ENCODE measurements at places on chromosomes 3 and 15. TPM values are rescaled to one million over a fixed set of nuclear protein-coding genes. Genes with fewer than 3 reads are reported as not detected.
A peak's percentile ranks its signal among the peaks of the same experiment; 100 is the strongest.

Gene ADCY5
- not detected for total RNA-seq

Gene RASGRP1
- 29.3 TPM for total RNA-seq

GRCh38 chr15:33113666-33114373 lies 80.7 kb downstream of the FMN1 start:
- no peaks in the 10 kb centered on the region for H3K27me3 ChIP-seq
- DNase-seq, result no peak
- no peak overlapping the region for H3K27ac ChIP-seq

DNA sequence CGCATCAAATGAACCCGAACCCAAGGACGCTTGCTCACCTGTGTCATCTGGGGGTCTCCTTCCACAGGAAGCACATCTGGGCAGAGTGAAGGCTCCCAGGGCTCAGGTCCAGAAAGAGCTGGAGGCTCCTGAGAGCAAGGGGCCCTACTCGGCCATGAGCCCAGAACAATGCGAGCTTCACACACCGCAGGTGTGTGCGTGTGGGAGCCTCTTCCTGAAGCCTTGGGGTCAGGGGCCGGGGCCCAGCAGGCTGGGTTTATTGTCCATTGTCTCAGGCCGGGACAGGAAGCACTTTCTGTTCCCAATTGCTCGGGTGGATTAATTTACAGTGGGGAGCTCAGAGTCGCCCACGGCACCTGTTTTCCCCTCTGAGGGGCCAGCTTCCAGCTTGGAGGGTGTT lies 74.8 kb downstream of the RPN1 start:
- no peak for DNase-seq
- H3K4me3 ChIP-seq, result no peak overlapping the region
- peaks cover 6% of the 10 kb centered on the region for H3K4me1 ChIP-seq
- H3K27ac ChIP-seq, result no peak overlapping the region
- no peaks in the 10 kb centered on the region for H3K27me3 ChIP-seq

- no peak overlapping the region for H3K27ac ChIP-seq
- H3K27me3 ChIP-seq, result no peaks in the 10 kb centered on the region
These were observed 59.5 kb upstream of the TRPC1 start for GRCh38 chr3:142664311-142664710.

Gene GOLGA8T
- total RNA-seq, result not detected

Gene NEK10
- 0.15 TPM for total RNA-seq

DNA sequence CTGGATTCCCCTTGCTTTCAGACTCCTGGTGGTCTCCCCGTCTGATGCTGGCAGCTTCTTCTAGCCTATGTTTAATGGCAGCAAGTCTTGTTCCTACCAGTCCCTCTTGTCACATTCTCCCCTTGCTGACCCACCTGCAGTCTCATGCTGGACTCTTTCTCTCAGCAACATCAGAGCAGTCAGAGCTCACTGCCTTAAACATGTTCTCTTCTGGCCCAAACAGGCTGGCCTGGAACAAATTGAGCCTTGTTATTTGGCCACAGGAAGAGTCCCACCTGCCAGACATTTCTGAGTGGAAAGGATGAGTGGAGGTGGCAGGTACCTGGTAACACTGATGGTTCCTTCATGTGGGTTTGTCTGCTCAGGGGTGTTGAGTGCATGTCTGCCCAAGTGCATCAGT lies 59.2 kb upstream of the APEH start:
- H3K4me3 ChIP-seq, result no peak overlapping the region
- no peak overlapping the region for H3K27ac ChIP-seq
- H3K27me3 ChIP-seq, result 0 out of 2 replicates have a peak, but pooled peaks cover 3% of the 10 kb centered on the region

- H3K4me1 ChIP-seq, result no peaks in the 10 kb centered on the region
- no peak for DNase-seq
- H3K27ac ChIP-seq, result no peak overlapping the region
- no peak overlapping the region for H3K4me3 ChIP-seq
- no peaks in the 10 kb centered on the region for H3K36me3 ChIP-seq
- H3K27me3 ChIP-seq, result peaks cover 6% of the 10 kb centered on the region
These were observed 44.6 kb upstream of the BCL6 start for GRCh38 chr3:187789872-187790271.

Gene SOX14
- total RNA-seq, result not detected

GRCh38 chr3:27905625-27906024 lies 183.5 kb upstream of the EOMES start:
- no peaks in the 10 kb centered on the region for H3K4me1 ChIP-seq
- H3K27ac ChIP-seq, result no peak overlapping the region
- H3K27me3 ChIP-seq, result no peaks in the 10 kb centered on the region
- no peak for DNase-seq
- H3K36me3 ChIP-seq, result no peaks in the 10 kb centered on the region

Gene HIGD2B
- 0.24 TPM for total RNA-seq

Gene TMED3
- total RNA-seq, result 53.2 TPM

Gene CTXND1
- not detected for total RNA-seq

DNA sequence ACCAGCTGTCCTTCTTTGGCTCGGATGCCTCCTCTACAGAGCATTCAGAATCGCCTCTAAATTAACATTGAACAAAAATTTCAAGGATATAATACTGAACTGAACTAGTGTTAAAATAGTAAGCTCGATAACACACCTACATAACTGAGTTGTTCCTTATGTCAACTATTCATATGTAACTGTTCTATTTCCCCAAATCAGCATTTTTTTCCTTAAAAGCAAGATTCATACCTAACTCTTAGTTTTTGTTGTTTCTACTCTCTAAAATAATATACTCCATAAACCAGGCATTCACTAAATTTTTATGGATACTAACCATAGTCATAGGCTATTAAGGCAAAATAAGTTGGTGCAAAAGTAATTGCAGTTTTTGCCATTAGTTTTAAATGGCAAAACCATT lies 32.7 kb upstream of the OSTN start:
- H3K4me3 ChIP-seq, result no peak overlapping the region
- H3K27me3 ChIP-seq, result no peaks in the 10 kb centered on the region
- no peak overlapping the region for H3K27ac ChIP-seq

DNA sequence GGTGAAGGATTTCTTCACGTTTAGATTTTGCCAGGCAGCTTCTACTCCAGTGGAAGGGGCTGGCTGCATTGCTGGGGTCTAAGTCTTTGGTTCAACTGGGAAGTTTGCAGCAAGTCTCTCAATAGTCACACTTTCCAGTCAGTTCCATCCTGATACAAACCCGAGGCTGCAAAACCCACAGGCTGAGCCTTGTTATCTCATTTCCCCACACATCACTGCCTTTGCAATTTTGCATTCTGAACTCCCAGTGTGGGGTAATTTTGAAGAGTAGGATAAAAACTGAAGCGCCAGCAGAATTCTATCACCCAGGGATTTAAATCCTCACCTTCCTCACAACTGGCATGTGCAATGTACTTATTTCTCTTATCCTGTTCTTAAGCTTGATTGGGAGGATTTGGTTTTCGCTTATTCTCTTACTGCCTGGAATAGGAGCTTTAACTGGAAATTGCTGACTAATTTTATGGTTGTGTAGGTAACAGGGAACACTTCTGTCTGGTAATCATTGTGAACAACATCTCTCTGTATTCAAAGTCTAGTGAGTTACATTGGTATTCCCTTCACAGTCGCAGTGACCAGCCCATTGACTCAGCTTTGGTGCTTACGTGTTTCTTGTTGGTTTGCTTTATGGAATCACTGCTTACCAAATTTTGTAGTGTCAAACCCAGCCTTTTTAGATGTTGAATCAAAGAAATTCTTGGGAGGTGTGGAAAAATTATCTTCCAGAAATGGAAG lies 142.0 kb upstream of the TOPAZ1 start:
- DNase-seq, result no peak
- peaks cover 9% of the 10 kb centered on the region for H3K4me1 ChIP-seq
- H3K36me3 ChIP-seq, result no peaks in the 10 kb centered on the region
- no peak overlapping the region for H3K27ac ChIP-seq
- H3K27me3 ChIP-seq, result no peaks in the 10 kb centered on the region

Gene SEMA3F
- 0.45 TPM for total RNA-seq

GRCh38 chr3:142434503-142434902 lies 13.3 kb downstream of the XRN1 start:
- H3K4me1 ChIP-seq, result no peaks in the 10 kb centered on the region
- no peak for DNase-seq
- H3K4me3 ChIP-seq, result no peak overlapping the region
- no peak overlapping the region for H3K27ac ChIP-seq
- no peaks in the 10 kb centered on the region for H3K27me3 ChIP-seq

- H3K27ac ChIP-seq, result no peak overlapping the region
- H3K4me1 ChIP-seq, result peaks cover 8% of the 10 kb centered on the region
- peak overlapping the region; percentile 89 for H3K4me3 ChIP-seq
- DNase-seq, result no peak
These were observed 617 bp upstream of the HPS3 start for GRCh38 chr3:149128821-149129220.

Gene GATM
- 42.5 TPM for total RNA-seq

DNA sequence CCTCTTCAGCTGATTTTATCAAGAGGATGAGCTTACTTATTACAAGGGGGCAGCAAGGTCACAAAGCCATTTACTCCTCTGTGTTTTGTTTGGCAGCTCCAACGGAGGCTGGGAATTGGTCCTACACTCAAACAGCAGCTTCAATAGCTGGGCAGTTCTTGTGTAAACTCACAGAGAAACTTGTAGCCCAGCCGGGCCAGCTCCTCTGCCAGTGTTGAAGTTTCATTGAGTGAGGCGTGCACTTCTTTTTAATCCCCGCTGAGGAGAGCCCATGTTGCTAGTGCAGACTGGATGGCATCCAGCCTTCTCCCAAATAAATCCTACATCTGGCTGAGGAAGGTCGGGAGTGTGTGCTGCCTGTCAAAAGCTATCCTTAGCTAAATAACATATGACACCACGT lies 59.5 kb downstream of the BFSP2 start:
- DNase-seq, result no peak
- no peak overlapping the region for H3K4me3 ChIP-seq
- H3K27ac ChIP-seq, result no peak overlapping the region
- H3K27me3 ChIP-seq, result no peaks in the 10 kb centered on the region

- no peaks in the 10 kb centered on the region for H3K27me3 ChIP-seq
- no peak for DNase-seq
- no peak overlapping the region for H3K27ac ChIP-seq
- no peaks in the 10 kb centered on the region for H3K36me3 ChIP-seq
These were observed 116.8 kb downstream of the GABRB3 start for GRCh38 chr15:26656080-26656479.

DNA sequence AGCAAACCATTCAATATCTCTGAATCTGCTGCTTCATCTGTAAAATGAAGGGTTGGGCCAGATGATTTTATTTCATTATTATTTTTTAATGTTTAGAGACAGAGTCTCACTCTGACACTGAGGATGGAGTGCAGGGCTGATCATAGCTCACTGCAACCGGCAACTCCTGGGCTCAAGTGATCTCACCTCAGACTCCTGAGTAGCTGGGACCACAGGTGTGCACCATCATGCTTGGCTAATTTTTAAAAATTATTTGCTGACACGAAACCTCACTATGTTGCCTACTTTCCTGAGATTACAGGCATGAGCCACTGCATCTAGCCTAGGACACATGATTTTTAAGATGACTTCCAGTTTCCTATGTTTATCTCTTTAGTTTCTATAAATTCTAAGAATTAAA lies 105.8 kb downstream of the P3H2 start:
- no peaks in the 10 kb centered on the region for H3K36me3 ChIP-seq
- no peaks in the 10 kb centered on the region for H3K27me3 ChIP-seq
- H3K4me1 ChIP-seq, result no peaks in the 10 kb centered on the region
- H3K27ac ChIP-seq, result peak overlapping the region; percentile 18
- no peak for DNase-seq

DNA sequence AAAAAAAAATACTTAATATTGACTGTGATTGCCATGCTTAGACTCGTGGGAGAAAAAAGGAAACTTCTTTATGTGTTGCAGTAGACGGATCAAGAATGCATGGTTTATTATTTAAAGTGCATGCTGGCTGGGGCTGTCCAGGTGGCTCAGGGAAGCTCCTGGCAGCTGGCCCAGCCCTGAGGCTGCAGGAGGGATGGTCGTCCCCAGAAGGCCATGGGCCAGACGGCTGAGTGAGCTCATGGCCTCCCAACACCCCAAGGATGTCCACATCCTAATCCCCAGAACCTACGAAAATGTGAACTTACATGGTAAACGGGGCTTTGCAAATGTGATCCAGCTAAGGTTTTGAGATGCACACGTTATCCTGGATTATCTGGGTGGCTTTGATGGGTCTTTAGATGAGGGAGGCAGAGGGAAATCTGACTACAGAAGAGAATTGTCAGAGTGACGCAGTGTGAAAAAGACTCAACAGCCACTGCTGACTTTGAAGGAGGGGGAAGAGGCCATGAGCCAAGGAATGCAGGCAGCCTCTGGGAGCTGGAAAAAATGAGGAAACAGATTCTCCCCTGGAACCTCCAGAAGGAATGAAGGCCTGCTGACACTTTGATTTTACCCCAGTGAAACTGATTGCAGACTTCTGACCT lies 29.8 kb downstream of the ADAMTS17 start:
- no peak overlapping the region for H3K4me3 ChIP-seq
- no peak for DNase-seq
- no peak overlapping the region for H3K27ac ChIP-seq
- no peaks in the 10 kb centered on the region for H3K36me3 ChIP-seq
- no peaks in the 10 kb centered on the region for H3K27me3 ChIP-seq

GRCh38 chr3:104886220-104886995 lies 480.3 kb upstream of the ALCAM start:
- H3K27ac ChIP-seq, result no peak overlapping the region
- H3K4me1 ChIP-seq, result no peaks in the 10 kb centered on the region
- no peaks in the 10 kb centered on the region for H3K36me3 ChIP-seq

- no peaks in the 10 kb centered on the region for H3K27me3 ChIP-seq
- no peaks in the 10 kb centered on the region for H3K4me1 ChIP-seq
- no peak overlapping the region for H3K4me3 ChIP-seq
- no peak overlapping the region for H3K27ac ChIP-seq
These were observed 41.8 kb downstream of the PRR23E start for GRCh38 chr3:127234778-127235177.

Gene ADAMTS7
- total RNA-seq, result 0.28 TPM

Gene HTR3E
- not detected for total RNA-seq

Gene FOXB1
- total RNA-seq, result not detected

DNA sequence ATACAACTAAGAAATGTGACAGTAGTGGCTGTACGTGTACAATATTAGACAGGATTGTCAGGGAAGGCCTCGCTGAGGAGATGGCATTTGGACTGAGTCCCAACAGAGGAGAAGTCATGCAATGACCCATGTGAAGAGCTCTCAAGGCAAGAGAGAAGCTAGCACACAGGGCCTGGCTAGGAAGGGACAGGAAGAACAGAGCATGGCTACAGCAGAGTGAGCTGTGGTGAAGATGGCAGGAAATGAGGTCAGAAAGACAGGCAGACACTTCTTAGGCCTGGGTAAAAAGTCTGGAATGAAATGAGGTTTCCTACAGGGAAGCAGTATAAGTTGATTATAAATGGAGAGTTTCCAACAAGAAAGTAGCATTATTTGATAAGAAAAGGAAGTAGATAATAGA lies 33.2 kb upstream of the LEKR1 start:
- H3K4me3 ChIP-seq, result no peak overlapping the region
- DNase-seq, result no peak
- peak overlapping the region; percentile 21 for H3K27ac ChIP-seq
- no peaks in the 10 kb centered on the region for H3K36me3 ChIP-seq

GRCh38 chr3:54619053-54619452 lies 308.8 kb downstream of the LRTM1 start:
- H3K27me3 ChIP-seq, result no peaks in the 10 kb centered on the region
- H3K4me1 ChIP-seq, result no peaks in the 10 kb centered on the region
- no peaks in the 10 kb centered on the region for H3K36me3 ChIP-seq
- no peak overlapping the region for H3K4me3 ChIP-seq

Gene NUP210
- total RNA-seq, result 150 TPM

Data from GM12878 (cell line).